ENCODE measurements at places on chromosomes 5 and 9. TPM values are rescaled to one million over a fixed set of nuclear protein-coding genes. Genes with fewer than 3 reads are reported as not detected.

Gene FAXDC2
- total RNA-seq, result 9.6 TPM

Gene PCDHGB1
- total RNA-seq, result not detected

Gene NXNL2
- 4.1 TPM for total RNA-seq

Gene BNC2
- 7.9 TPM for total RNA-seq

Gene ARAP3
- total RNA-seq, result 23.8 TPM

Gene SOWAHA
- 0.21 TPM for total RNA-seq

Gene RANBP17
- 11.6 TPM for total RNA-seq
